ENCODE measurements at places on chromosomes 13 and 19.

DNA sequence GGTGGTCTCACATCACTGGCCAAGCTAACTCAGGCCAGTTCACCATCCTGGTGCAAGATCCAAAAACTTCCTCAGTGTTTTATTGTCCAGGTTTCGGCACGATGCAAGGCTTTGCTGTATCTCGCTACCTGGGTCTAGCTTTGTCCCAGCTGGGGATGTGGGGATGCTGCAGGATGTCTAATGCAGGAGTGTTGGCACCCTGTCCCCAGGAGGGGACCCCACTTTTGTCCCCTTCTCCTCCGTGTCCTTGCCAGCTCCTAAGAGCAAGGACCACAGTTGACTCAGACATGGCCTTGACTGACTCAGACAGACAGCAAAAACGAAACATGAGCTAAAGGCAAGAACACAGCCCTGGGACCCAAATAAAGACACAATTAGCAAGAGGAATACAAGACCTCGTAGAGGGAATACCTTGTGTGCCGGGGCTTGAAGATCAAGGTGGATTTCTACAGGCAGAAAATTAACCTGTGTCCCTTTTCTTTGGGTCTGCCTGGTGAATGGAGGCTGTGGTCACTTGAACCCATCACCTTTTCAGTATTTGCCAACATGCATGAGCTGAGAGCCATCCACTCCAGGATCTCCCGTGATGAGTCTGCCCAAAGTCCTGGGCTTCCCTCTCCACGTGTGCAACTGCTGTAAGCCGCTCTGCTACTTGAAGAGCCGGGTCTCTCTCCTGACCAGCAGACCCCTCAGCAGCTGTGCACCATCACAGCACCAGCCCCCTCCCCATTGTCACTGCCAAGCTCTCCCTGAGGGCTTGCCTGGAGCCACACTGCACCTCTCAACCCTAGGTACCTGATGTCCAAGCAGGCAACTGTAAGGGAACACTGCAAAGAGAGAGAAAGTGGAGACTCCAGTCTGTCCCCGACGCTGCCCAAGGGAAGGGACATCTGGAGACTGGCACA, 149.5 kb upstream of the ZNF507 start:
- no peak for DNase-seq

- DNase-seq = no peak
Measured at GRCh38 chr19:31338069-31338776, 11.0 kb downstream of the TSHZ3 start.

DNA sequence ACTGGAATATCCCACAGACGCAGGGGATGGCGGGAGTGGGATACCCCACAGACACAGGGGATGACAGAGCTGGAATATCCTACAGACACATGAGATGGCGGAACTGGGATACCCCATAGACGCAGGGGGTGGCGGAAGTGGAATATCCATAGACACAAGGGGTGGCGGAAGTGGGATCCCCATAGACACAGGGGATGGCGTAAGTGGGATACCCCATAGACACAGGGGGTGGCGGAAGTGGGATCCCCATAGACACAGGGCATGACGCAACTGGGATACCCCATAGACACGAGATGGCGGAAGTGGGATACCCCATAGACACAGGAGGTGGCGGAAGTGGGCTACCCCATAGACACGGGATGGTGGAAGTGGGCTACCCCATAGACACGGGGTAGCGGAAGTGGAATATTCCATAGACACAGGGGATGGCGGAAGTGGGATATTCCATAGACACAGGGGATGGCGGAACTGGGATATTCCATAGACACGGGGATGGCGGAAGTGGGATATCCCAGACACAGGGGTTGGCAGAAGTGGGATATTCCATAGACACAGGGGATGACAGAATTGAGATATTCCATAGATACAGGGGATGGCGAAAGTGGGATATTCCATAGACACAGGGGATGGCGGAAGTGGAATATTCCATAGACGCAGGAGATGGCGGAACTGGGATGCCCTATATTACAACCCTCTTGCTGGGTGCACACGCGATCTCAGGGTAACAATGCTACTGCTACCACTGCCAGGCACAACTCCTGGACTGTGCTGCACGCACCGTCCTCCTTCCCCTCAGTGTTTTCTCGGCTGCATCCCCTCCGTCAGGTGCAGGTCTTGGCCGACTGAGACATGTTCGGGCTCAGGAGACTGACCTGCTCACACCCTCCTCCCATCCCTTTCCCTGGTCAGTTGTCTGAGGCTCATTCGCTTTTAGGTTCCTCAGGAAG, 28.1 kb downstream of the ZNF787 start:
- DNase-seq = no peak

- DNase-seq = no peak
Measured at GRCh38 chr19:55700813-55701212, 25.8 kb downstream of the EPN1 start.

DNA sequence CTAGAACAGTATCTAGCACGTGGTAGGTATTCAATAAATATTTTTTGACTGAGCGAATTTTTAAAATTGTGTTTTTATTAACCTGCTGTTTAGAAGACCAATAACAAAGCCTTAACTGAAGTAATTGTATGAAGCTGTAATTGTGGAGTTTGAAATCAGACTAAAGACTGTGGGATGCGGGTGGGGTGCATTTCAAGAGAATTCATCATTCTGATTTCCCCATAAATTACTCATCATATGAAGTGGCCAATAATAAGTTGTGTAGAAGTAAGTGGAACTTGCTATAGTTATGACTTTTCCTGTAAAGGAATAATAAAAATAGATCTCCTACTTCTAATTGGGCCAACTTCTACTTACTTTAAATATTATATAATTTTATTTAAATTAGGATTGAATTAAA, 449.3 kb downstream of the PCDH9 start:
- no peak for DNase-seq

DNA sequence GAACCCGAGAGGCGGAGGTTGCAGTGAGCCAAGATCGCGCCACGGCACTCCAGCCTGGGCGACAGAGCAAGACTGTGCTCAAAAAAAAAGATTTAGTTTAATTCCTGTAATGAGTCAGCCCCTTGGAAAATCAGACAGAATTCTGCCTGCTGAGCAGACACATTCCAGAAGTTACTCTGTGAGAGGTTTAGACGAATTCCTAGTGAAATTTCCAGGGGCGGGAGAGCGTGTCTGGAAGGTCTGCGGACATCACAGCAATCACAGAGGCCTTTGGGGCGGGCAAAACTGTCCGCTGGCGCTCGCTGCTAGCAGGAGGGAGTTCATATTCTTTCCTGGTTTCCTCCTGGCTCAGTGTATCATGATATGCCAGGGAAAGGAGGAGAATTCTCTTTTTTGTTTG, 17.5 kb downstream of the MISP start:
- no peak for DNase-seq

DNA sequence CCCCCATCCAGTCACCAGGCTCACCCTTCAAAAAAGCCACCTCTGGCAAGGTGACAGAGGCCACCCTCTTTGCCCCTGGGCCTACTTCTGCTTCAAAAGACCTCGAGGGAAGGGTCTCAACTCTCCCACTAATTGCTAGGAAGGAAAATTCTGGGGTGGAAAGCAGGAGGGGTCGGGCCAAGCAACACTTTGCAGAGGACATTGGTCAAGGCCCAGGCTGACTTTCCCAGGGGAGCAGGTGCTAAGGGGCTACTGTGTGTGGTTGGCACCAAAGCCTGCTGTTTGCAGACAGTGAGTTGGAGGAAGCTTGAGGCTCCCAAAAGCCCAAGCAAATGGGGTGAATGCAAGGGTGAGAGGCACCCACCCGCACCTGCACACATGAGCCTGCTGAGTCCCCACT, 28.6 kb upstream of the VSTM2B start:
- DNase-seq = no peak

DNA sequence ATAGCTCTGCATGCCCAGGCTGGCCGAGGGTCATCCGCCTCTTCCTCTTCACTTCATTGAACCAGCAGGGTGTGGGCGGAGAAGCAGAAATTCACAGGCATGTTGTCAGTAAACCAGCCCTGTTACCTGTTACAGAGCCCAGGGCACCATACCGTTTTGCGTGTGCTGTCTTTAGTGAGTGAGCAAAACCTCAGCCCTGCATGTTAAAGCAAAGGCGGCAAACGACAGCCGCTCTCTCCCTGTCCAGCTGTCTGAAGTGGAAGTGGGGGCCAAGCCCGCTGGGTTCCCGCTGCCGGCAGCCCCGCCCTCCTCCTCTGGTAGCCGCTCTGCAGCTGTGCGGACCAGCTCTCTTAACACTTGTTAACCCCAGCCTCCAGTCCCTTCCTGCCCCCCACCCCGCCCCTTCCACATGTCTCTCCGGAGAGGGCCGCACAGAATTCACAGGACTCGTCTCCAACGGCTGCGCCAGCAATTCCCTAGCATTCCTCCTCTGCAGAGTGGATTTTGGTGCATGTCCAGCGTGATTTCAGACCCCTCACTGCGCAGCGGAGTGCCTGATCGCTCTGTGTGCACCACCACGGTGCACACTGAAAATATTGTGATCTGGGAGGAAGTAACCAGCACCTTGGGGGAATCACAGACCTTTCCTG, 12.7 kb downstream of the KLHL26 start:
- no peak for DNase-seq

- no peak for DNase-seq
Measured at GRCh38 chr13:113928685-113929627, 44.9 kb downstream of the C13orf46 start.

DNA sequence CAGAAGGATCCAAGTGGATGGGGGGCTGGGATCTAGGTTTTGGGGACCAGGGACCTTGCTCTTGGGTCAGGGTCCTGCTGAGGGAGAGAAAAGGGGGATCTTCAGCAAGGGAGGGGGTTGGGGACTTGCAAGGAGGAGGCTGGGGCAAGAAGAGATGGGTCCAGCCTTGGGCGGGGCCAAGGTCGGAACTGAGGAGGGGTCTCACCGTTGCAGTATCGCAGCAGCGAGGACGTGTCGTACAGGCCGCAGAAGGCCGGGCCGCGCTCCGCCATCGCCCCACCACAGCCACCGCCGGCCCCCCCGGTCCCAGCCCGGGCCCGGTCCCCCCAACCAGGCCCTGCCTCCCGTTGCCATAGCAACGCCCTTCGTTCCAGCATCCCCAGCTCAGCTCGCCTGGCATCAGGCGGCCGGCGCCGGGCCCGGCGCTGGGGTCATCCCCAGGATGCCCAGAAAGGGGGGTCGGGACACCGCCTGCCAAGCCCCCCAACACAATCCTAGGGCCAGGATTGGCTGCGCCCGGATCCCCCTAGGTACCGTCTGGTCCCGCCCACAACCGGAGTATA, 6.0 kb upstream of the EML2 start:
- no peak for DNase-seq

DNA sequence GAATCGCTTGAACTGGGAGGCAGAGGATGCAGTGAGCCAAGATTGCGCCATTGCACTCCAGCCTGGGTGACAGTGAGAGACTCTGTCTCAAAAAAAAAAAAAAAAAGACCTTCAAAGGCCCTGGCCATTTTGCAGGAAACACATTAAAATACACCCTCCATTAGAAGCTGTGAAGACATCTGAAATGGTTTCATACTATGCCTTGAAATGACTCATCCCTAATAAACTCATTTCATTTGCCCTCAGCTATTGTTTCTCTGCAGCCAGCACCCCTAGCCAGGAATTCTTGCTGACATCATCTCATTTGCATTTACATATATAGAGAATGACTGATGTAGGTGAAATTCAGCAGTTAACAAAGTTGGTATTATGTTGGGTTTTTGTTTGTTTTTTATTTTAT, 8.7 kb downstream of the EML2 start:
- DNase-seq = no peak

- DNase-seq = no peak
Measured at GRCh38 chr13:46561691-46562090, 8.7 kb downstream of the LRCH1 start.

DNA sequence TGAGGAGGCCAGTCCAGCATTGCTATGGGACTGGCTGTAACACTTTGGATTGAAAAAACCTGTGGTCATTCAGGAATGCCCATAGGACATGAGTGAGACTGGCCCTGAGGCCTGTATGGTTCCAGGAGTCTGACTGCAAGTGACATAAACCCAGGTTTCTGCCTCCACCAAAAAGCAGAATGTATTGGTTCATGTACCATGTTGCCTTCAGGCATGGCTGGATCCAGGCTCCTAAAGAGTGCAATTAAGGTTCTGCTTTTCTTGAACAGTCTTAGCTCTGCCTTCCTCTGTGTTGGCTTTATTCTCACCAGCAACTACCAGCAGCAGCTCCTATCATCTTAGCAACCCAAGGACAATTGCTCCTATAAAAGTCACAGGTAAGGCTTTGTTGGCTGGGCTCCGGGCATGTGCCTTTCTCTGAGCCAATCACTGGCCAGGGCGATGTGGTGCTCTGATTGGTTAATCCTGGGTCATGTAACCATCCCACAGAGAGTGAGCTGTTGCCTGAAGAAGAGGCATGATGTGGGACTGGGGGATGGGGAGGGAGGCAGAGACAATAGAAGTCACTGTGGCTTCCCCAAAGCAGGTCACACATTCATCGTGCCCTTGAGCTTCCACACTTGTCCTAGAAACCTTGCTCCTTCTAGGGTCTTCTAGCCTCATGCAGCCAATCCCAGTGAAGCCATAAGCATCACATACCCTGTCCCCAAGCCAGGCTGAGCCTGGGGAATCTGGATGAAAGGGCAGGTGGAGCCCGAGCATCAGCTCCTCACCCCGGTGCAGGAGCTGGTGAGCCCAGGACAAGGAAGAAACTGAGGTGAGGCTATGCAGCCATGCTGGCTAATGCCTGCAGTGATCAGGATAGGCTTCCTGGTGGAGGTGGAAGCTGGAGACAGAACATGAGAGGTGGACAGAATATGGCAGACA, 123.9 kb downstream of the URI1 start:
- DNase-seq = no peak

Measured in stimulated activated CD4-positive, alpha-beta T cell treated with anti-CD3 and anti-CD28 coated beads, TNF-alpha, amount 100 ng/mL, for 1 hour (primary cell).